Right cardiac atrium (tissue), 5 donors: ENCODE measurements at places on chromosomes 12 and 14. TPM values are rescaled to one million over a fixed set of nuclear protein-coding genes. Genes with fewer than 3 reads are reported as not detected.

CIPC gene
- total RNA-seq = 67.5 TPM

SYNJ2BP gene
- total RNA-seq = 42.7 TPM

KRT73 gene
- total RNA-seq = not detected

INSM2 gene
- total RNA-seq = not detected

OVCH1 gene
- 0.20 TPM for total RNA-seq

C14orf132 gene
- 5.3 TPM for total RNA-seq

GALNT16 gene
- 34.5 TPM for total RNA-seq

- peak; percentile 71 for DNase-seq
Observed at GRCh38 chr14:91918186-91918883, 29.2 kb downstream of the FBLN5 start.

DNA sequence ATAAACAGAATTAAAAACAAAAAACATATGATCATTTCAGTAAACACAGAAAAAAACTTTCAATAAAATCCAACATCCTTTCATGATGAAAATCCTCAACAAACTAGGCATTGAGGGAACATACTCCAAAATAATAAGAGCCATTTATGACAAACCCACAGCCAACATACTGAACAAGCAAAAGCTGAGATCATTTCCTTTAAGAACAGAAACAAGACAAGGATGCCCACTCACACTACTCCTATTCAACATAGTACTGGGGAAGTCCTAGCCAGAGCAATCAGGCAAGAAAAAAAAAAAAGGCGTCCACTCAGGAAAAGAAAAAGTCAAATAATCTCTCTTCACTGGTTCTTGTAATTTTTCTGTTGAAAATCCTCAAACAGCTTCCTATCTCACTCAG is 30.1 kb downstream of the MRPL42 start:
- no peak for DNase-seq

DNA sequence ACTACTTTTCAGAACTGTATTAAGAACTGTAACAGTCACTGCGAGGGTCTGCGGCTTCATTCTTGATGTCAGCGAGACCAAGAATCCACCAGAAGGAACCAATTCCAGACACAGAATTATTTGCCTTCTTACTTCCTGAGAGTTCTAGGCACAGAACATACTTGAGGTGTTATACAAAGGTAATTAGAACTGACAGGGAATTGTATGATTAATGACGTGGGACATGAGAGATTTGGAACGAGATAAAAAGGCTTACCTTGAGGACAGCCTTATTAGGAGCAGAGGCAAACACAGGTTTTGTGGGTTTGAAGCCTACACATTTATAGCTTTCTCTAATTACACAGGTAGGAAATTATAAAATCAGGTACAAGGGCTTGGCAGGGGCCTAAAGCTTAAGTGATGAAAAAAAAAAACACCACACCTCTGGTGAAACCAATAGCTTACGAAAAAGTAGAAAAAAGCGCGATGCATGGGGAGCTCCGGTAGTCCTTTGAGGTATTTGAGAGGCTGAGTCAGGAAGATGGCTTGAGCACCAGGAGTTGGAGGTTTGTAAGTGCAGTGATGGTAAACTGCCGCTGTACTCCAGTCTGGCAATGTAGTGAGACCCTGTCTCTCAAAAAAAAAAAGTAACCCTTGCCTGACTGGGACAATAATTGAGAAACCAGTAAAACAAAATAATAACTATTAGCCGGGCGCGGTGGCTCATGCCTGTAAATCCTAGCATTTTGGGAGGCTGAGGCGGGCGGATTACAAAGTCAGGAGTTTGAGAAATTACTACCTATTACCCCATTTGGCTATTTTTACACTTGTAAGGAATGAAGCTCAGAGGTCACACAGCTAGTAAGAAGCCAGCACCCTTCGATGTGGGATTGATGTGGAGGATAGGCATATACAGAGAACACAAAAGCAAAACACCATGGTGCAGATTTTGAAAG is 795 bp upstream of the ACOT2 start:
- DNase-seq = no peak

- DNase-seq = no peak
Observed at GRCh38 chr12:99110868-99111267, 465.8 kb downstream of the APAF1 start.

- no peak for DNase-seq
Observed at GRCh38 chr14:32754209-32754608, 184.5 kb upstream of the NPAS3 start.

DNA sequence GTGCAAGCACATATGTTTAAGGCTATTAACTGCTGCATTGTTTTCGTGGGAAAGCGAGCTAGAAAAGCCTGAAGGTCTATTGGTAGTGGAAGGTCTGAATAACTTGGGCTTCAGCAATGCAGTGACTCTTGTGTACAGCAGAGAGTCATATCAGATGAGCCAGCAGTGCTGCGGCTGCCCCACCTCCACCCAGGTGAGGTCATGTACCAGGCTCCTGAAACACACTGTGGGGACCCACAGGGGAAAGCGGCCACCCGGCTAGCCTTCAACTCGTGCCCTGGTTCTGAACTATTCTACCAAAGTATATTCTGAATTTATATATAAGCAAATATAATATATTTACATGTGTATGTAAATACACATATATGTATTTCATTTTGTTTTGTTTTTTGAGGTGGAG is 12.7 kb upstream of the RAN start:
- DNase-seq = no peak

GRCh38 chr12:23169696-23170013 is 544.7 kb downstream of the ETNK1 start:
- no peak for DNase-seq

DNA sequence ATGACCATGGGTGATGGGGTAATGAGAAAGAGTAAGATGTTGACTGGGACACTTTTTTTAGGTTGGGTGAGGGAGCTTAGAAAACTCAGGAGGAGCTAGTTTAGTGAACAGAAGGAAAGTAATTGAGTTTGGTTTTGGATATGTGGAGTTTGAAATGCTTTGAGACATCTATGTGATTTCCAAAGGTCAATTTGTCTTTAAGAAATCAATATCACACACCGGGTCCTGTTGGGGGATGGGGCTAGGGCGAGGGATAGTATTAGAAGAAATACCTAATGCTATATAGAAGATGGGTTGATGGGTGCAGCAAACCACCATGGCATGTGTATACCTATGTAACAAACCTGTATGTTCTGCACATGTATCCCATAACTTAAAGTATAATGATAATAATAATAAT is 118.4 kb downstream of the ASCL1 start:
- DNase-seq = no peak

- DNase-seq = no peak
Observed at GRCh38 chr12:101981868-101982267, 79.9 kb downstream of the WASHC3 start.

- no peak for DNase-seq
Observed at GRCh38 chr14:93546642-93547041, 115.9 kb downstream of the UNC79 start.

GRCh38 chr12:40054555-40055227 is 51.2 kb downstream of the SLC2A13 start:
- no peak for DNase-seq

GRCh38 chr14:34465069-34465859 is 3.2 kb upstream of the SPTSSA start:
- no peak for DNase-seq

GRCh38 chr14:101400830-101401229 is 160.5 kb upstream of the DIO3 start:
- no peak for DNase-seq

DNA sequence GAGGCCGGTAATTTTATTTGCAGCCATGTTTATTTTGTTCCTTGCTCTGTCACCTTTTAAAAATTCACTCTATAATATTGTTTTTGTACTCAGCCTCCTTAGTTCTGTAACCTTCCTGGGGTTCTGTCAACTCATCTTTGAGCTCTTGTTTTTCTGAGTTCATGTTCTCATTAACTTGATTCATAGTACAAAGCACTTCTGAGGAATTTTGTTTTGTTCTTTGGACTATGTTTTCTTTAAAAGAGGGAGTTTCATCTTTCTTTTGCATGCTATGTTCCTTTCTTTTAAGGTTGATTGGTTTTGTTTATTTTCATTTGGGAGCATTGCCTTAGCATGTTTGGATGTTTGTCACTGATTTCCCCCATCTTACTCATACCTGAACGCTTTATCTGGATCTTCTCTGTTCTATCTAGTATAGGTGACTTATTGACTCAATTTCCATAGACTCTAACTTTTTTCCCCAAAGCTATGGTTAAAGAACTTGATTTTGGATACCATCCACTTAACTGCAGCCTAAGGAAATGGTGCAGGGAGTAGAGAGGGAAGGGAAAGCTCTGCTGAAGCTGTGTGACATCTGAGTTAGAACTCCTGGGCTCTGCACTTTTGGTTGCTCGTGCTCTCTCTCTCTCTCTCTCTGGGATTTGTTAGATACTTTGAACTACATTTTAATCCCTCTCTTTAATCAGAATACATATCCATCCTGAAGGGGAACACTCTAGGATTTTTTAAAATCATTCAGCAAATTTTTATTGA is 268.5 kb downstream of the PAWR start:
- DNase-seq = no peak

DNA sequence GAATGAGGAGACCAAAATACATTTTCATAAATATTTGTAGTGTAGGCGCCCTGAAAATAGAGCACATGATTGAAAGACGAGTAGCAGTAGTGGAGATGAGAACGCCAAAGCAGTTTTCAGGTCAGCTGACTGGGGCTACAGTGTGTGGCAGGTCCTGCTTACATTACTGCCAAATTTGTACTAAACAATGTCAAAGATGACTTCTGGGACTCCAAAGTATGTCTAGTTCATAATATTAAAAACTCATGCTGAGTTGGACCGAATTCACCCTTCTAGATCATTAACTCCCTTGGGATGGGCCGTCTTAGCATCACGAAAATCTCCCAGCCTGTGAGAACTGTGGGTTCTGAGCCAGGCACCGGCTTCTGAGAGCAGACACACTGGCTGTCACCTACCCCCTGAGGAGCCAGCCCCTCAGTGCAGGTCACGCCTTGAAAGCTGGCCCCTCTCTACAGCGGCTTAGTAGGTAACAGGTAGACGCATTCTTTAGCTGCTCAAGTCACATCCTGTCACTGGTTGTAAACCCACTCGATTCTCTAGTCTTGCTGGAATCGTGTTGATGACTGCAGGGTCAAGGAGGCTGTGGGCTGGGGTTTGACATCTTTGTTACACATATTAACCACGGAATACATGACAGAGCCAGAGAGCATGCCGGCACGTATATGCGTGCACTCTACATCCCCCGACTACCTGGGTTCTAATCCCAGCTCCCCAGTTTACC is 210.4 kb downstream of the ETV6 start:
- no peak for DNase-seq

DNA sequence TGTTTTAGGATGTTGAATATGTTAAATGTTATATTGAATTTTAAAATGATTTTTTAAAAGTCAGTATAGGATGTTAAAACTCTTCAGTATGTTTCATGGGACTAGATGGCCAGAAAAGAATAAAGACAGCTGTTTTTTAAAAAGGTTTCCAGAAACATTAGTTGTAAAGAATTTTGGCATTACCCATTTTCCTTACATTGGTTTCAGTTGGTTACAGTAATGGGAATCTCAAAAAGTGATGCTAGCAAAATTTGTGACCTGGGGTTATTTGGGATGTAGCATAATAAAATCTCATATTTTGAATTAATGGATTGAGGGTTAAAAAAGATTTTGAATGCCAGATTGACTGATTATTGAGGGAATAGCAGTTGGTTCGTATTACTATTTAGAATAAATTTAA is 25.3 kb downstream of the EID3 start:
- no peak for DNase-seq

DNA sequence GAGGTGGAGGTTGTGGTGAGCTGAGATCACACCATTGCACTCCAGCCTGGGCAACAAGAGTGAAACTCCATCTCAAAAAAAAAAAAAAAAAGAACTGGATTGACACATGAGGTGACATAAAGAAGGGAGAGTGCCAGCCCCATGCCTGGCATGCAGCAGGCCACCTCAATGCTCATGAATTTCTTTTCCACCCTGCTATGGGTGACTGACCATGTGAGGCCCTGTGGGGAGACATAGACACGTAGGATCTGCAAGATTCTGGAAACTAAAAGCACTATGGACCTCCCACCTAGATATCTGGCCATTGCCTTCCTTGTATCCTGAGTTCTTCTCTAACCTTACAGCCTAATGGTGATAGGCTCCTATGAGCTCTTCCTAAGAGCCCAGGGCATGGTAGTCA is 5.6 kb upstream of the ACTN1 start:
- no peak for DNase-seq

GRCh38 chr14:70416338-70416724 is 559 bp downstream of the SYNJ2BP start:
- DNase-seq = no peak
